ENCODE measurements at places on chromosomes 2 and 18.
A peak's percentile ranks its signal among the peaks of the same experiment; 100 is the strongest.

DNA sequence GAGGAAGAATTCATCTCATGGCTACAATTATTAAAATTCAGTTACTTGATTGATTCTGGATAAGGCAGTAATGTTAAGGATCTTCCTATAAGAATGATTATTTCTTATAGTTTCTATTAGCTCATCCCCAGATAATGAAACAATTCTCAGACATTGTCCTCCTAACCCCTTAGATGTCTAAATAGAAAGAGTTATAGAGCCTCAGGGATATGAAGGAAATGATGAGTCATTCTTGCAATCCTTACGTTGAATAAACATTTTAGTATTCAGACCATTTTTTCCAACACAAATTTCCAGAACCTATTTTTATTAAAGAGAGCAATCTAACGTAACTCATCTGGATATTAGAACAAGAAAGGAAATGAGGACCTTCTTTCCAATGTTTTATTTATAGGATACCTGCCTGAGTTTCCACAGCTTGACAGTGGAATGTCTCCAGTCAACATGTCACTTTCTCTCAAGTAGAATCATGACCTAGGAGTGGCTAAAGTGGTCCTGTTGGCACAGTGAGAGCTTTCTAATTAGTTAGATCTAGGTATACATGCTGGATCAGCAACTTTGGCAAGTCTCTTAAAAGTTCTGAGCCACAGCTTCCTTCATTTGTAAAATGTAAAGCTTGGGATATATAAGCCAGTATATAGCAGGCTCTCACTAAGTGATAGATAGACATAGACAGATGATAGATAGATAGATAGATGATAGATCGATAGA, 88.0 kb upstream of the RAB27B start:
- DNase-seq = no peak

- no peak for DNase-seq
These were observed 317.5 kb upstream of the TRIB2 start for GRCh38 chr2:12399240-12399639.

- DNase-seq = no peak
These were observed 558 bp downstream of the THAP4 start for GRCh38 chr2:241636182-241637017.

- DNase-seq = no peak
These were observed 136.9 kb downstream of the CYP26B1 start for GRCh38 chr2:72010647-72011369.

- no peak for DNase-seq
These were observed 254.7 kb downstream of the PTPRM start for GRCh38 chr18:7821784-7822183.

- DNase-seq = no peak
These were observed 667.4 kb downstream of the NYAP2 start for GRCh38 chr2:226066873-226067272.

- no peak for DNase-seq
These were observed 79.2 kb downstream of the MDH1 start for GRCh38 chr2:63668000-63668399.

GRCh38 chr2:35314049-35314448, 1041.5 kb upstream of the CRIM1 start:
- no peak for DNase-seq

- no peak for DNase-seq
These were observed 102.4 kb upstream of the ZFP36L2 start for GRCh38 chr2:43328832-43329231.

GRCh38 chr2:176435729-176436128, 166.5 kb downstream of the MTX2 start:
- DNase-seq = no peak

GRCh38 chr18:47254341-47254939, 3.0 kb upstream of the SKOR2 start:
- no peak for DNase-seq

DNA sequence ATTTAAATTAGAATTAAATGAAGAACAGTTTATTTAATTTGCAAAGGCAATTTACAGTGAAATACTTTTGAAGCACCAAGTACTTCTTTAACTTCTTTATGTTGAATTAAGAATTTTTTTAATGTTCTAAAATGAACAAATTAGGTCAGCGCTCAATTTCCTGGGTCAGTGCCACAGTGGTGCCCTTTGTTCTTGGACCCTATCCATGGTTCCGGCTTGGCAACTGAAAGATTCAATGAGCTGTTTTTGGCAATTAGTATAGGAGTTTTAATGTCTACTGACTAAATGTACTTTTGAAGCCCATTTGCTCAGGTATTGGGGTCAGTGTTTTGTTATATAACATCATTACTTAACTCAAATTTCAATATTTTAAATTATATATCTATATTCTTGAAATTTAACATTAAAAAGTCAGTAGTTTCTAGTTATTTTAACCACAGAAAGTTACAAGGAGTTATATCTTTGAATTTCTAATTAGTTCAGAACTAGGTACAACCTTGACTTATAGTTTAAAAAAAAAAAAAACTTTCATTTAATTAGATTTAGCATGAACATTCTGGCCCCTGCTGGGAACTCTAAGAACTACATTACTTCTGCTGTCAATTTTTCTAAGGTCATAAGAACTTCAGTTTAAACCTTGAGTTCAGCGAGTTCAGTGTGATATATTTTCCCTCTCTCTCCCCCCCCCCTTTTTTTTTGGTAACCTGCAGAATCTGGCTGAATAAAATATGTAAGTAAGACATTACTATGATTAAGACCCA, 7.6 kb upstream of the MSTN start:
- DNase-seq = no peak

DNA sequence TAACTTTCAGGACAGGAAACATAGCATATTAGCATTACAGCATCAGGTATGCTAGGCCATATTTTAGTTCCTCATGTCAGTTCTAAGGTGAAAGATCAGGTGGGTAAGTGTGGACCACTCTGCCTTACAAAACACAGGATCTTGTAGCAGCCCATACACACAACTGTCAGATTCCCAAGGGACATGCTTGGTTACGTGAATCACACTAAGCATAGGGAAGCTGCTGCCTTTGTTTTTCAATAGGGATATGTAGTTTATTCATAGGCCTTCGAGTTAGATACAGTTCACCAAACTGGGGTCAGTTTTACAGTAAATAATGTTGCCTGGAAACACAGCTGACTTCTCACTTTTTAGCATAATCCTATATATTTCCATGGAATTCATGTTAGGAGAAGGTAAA, 116.1 kb upstream of the OTX1 start:
- DNase-seq = no peak

DNA sequence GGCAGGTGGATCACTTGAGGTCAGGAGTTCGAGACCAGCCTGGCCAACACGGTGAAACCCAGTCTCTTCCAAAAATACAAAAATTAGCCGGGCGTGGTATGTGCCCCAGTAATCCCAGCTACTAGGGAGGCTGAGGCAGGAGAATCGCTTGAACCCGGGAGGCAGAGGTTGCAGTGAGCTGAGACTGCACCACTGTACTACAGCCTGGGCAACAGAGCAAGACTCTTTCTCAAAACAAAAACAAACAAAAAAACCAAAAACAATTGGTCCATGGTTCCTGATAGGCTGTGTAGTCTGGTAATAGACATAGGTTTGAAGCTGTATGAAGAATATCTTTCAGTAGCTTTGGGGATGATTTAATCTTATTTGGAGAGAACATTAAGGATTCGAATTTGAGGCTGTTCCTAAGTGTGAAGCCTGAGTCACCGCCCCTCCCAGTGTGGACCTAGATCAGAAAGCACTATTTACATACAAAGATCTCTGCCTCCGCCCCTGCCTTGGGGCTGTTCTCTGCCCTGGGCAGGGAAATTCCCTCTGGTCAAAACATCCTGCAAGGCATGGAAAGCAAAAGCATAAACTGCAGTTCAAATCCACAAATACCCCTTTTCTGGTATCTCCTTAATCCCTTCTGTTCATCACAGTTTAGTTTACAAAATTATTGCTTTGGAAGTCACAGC, 52.8 kb upstream of the PMAIP1 start:
- DNase-seq = no peak

- DNase-seq = no peak
These were observed 3.1 kb downstream of the RAMP1 start for GRCh38 chr2:237862528-237862895.

- no peak for DNase-seq
These were observed 774.3 kb upstream of the HS6ST1 start for GRCh38 chr2:129092956-129093355.

- no peak for DNase-seq
These were observed 22.4 kb downstream of the CRYGD start for GRCh38 chr2:208101716-208102631.

DNA sequence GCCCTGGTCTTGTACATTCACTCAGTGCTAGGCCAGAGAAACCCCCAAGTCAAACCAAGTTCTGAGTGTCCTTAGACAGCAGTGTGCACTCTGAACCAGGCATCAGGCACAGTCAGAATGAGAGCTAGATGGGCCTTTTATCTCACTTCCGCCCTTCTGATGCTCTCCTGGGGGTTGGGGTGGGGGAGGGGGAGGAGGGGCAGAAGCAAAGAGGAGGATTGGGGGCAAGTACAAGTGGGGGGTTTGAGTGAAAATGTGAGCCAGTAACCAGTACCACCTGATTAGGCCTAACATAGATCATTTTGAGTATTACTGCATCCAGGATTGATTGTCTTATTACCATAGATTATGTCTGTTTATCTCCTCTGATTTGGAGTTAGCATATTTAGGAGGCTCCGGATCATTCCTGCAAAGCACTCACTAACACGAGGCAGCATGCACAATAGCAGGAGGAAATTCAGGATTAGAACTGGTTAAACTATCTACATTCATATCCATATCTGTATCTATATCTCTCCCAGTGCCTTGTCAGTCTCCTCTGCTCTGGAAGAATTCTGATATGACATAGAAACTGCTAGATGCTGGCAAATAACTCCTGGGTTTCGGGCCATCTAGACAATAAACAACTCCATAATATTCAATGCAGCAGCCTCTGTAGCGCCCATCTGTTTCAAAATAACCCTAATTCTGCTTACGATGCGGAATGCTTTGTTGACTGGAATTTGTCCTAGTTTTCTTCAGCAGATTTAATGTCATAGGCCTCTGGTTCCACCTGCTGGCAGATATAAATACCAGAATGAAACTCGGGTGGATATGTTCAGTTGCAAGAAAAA, 149.1 kb downstream of the RHBDD1 start:
- DNase-seq = no peak

DNA sequence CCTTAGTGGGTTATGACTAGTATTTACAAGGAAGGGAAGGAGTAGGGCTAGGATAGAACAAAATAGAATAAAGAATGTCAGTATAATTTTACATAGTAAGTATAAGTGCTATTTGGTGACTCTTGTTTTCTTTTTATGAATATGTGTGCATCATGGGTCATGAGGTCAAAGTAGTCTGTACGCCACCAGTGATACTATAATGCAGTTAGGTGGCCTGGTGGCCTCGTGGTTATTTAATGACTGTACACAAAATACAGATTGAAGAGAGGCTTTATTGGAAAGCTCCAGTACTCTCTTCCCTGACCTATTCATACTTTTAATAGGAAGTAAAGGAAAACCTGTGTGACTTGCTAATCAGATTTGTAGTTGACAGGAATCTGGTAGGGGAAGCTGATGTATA, 27.3 kb downstream of the CAB39 start:
- no peak for DNase-seq

DNA sequence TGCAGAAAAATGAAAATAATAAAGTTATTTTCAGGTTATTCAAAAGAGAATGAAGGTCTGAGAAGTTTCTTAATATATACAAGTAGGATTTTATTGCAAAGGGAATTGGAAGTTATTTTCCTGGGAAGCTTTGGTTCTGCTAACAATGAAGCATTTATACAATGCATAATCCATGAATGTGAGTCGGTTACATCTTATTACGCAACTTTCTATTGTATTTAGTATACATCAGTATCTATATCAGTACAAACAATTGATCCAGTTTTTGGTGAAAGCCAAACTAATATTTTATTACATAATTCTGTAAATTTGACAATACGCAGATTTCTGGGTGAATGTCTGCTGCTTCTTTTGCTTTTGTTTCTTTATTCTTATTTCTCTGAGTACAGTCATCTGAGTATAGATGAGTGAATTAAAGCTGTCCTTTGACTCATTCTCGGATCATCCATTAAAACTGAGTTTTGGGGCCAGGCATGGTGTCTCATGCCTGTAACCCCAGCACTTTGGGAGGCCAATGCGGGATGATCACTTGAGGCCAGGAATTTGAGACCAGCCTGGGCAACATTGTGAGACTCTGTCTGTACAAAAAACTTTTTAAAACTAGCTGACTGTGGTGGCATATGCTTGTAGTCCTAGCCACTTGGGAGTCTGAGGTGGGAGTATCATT, 108.5 kb downstream of the SOCS6 start:
- no peak for DNase-seq

- peak; percentile 13 for DNase-seq
These were observed 126.2 kb upstream of the LGALSL start for GRCh38 chr2:64327510-64328414.

DNA sequence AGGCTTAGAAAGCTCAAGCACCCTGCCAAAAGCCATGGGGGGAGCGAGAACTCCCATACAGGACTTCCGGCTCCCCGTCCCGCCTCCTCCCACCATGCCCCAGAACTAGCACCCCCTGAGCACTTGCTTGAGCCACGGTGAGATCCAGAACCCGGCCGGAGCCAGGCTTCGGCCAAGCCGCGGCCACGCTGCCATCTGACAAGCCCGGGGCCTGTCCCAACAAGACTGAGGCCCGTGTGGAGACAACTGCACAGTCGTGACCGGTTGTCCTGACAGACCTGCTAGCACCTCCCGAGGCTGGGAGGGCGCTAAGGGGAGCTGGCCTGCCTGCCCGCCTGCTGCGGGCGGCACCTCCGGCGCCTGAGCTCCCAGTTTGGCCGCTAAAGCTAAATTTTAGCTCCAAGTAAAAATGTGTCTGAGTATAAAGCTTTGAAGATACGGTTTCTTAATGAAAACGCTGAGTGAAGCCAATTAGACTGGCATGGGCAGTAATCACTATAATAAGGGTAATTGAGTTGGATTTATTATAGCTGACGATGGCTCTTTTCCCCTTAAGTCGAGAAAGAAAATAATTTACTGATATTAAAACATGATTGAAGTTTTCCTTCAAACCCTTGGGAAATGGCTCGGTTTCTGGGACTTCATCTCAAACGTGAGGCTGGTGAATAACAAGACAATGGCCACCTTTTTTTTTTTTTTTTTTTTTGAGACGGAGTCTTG, 78.3 kb upstream of the ODC1 start:
- DNase-seq = no peak

DNA sequence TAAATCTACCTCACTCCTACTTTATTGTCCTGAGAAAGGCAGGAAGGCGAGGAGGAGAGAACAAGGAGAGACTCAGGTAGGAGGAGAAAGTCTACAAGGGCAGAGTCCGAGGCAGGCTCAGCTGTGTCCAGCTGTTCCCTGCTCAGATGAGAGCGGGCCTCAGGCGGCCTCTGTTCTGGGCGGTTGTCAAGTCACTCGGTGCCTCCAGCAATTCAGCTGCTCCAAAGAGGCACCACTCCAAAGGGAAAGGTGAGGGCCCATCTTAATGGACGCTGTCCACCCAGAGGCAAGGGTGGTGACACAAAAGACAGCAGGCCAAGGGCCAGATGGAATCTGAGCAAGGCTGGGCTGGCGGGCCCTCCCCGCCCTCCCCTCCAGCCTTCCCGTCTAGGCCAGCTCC, 101.4 kb upstream of the EPAS1 start:
- DNase-seq = no peak

- no peak for DNase-seq
These were observed 64.3 kb upstream of the HPCAL1 start for GRCh38 chr2:10238396-10238795.

GRCh38 chr2:213766465-213766901, 482.2 kb downstream of the SPAG16 start:
- no peak for DNase-seq

- DNase-seq = no peak
These were observed 23.1 kb upstream of the COPS8 start for GRCh38 chr2:237062585-237062984.

Data from activated T-helper 1 cell treated with anti-CD3 and anti-CD28 coated beads, Interleukin-2, amount 50 U/mL, for 16 hours (primary cell).